D721Med (cell line): ENCODE measurements at places on chromosomes 7 and 10.

DNA sequence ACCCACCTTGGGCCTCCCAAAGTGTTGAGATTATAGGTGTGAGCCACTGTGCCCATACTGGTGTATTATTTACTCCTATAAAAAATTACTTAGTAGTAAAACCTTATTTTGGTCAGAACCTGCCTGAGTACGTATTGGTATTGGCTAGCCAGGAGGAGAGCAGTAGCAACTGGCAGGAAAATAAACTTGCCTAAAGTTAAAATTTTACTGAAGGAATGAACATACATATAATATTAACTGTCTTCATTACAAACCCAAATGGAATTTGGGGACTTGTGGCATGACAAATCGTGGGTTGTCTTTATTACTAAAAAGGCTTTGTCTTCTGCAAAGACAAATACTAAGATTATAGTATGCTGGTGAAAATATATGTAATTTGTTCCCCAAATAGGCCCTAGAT, 8.4 kb downstream of the RAB18 start:
- DNase-seq: no peak

GRCh38 chr7:80311313-80311712, 176.7 kb downstream of the GNAI1 start:
- DNase-seq: no peak

GRCh38 chr10:32937911-32938424, 20.1 kb downstream of the ITGB1 start:
- no peak for DNase-seq

DNA sequence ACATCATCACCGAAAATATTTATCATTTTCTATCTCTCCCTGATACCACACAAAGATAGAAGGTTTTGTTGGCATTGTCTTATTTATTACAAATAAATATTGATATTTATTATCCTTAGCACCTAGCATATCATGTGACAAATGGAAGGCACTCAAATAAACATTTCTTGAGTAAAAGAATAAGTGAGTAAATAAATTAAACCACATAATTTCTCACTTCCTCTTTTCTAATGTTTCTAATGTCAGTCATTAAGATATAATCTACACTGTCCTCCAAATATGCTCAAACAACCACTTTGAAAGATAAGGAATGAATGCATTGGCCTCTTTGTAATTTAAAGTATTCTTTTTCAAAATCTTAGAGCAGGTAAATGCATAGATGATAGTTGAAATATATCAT, 1027.8 kb upstream of the LRRTM3 start:
- DNase-seq: no peak

DNA sequence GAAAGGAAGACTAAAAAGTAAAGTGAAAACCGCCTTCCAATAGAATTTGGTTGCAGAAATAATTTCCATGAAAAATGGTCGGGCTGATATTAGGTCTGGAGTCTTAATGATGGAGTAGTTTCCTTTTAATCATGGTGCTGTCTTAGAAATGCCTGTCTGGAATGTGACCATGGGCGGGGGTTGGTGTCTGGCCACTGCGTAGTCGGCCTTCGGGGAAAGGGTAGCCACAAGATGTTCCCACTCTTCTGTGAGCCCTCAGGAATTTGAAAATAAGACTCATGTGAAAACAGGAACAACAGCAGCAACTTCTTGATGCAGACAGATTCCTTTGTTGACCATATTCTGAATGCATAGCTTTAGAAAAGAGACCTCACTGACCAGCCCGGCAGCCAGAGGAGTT, 176.8 kb downstream of the KIAA1217 start:
- no peak for DNase-seq

GRCh38 chr10:29557665-29558064, 77.1 kb downstream of the SVIL start:
- DNase-seq: no peak
